ENCODE measurements at places on chromosomes 5 and 9.

GRCh38 chr9:120433701-120434100 is 146.3 kb downstream of the CDK5RAP2 start:
- DNase-seq = no peak

GRCh38 chr5:15821506-15821905 is 321.5 kb downstream of the FBXL7 start:
- no peak for DNase-seq

DNA sequence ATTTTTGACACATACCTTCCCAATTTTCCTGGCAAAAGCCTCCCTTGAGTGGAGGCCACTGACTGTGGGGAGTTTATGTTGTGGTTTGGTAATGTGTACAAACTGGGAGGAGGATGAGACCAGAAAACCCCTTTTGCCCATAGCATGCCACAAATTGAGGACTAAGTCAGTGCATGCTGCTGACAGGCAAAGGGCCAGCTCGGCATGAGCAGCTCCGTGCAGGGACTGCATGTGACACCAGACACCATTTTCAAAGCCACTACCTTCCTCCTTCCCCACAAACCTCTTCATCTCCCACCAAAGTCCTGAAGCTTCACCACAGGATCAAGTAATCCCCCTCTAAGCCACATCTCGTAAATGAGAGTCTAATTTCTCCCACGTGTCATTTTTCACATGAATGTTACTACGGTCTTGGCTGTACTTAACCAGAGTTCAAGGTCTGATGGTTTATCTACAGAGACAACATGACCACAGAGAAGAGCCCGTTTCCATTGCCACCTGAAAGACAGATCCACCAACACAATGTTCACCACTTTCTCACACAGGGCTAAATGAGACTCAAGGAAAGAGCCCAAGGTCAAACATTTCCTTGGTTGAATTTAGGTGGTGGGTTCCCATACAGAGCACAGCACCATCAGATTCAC is 106.5 kb downstream of the NFIB start:
- DNase-seq = no peak

DNA sequence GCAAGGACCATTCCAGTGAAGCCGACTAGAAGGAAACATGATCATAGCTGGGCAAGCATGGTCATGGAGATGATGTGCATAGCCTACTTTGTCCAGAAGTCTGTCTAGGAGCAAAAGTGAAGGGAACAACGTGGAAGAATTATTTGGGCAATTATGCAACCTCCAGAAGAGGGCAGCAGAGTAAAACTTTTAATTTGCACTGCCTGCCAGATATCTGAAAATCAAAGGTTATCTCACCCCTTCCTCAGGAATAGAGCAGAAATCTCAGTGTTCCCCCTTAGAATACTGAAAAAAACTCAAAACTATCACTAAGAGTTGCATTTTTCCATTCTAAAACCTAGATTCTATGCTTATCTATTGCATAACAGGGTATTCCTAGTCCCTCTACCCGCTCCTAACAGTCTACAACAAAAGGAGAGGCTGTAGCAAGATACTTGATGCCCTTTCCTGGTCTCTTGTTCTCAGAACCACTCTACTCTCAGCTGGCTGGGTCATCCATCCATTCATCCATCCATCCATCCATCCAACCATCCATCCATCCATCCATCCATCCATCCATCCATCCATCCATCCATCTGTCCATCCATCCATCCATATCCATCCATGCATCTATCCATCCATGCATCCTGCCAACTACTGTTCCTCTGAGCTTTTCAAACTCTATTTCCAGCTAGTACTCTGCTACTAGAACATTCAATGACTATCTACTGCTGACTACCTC is 8.4 kb upstream of the SETD9 start:
- peak; percentile 69 for DNase-seq

Measured in T47D (cell line).